Brain pericyte (primary cell): ENCODE measurements at places on chromosomes 2 and 18.

DNA sequence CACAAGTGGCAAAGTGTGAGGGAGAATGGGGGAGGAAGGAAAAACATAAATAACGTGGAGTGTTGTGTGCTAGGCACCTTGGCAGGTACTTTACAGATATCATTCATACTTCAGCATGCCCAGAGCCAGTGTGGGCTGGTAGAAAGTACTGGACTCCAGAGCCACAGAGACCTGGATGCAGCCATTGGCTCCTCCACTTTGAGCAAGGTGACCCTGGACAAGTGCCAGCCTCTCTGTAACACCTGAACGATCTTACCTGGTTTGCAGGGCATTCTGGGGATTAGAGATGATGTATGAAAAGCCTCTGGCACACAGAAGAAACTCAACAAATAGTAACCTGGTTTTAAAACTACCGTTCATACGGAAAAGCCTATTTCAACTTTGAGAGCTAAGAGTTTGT, 6.3 kb downstream of the LOXHD1 start:
- no peak for DNase-seq

GRCh38 chr2:134149904-134150303, 104.0 kb upstream of the MGAT5 start:
- DNase-seq, result no peak

DNA sequence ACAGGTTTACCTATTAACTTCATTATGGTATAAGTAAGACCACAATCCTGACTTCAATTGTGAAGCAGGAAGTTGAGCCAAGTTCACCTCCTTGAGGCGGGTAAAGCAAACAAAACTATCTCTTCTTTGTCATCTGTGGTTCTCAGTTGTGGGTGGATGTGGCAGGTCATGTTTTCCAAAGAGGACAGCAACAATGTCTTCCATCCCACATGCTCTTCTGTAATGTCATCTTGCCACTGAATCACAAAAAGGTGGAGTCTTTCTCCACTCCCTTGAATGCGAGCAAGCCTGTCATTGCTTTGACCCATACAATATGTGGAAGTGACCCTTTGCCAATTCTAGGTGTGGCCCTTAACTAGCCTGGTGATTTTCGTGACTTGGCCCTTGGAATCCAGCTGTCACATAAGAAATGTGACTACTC, 98.7 kb downstream of the GRB14 start:
- DNase-seq, result no peak

- DNase-seq, result no peak
These were observed 152.6 kb downstream of the AGPS start for GRCh38 chr2:177545143-177545542.

DNA sequence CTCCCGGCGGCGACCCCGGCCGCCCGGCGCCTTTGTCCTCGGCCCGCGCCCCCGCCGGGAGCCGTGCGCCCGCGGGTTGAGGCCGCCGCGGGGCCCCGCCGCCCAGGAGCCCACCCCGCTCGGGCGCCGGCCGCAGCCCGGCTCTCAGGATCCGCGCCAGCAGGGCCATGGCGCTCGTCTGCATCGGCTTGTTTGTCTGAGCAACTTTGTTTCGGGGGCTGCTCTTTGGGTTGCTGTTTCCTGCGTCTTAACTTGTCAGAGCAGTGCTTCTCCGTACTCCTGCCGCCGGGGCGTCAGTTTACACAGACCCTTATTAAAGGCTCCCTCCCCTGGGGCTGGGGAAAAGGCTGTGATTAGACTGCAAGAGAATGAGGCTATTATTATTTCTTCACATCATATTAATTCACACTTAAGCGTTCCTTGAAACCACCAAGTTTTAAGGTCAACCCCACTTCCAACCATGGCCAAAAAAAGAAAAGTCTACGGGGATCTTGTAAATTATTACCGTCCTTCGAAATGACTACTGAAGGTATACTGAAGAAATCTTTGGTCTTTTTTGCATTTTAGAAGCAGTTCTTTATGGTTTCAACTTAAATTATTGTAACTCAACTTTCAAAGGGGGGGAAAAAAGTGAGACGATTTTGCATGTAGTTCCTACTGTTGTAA, at the start of gene CYP27C1:
Gene CYP27C1 (minus strand): TSS at position 198 of the 666 bp plus-strand sequence. CDS start 29 bp downstream, at position 169.
- no peak for DNase-seq

GRCh38 chr2:43132683-43133301, 93.6 kb downstream of the ZFP36L2 start:
- no peak for DNase-seq

DNA sequence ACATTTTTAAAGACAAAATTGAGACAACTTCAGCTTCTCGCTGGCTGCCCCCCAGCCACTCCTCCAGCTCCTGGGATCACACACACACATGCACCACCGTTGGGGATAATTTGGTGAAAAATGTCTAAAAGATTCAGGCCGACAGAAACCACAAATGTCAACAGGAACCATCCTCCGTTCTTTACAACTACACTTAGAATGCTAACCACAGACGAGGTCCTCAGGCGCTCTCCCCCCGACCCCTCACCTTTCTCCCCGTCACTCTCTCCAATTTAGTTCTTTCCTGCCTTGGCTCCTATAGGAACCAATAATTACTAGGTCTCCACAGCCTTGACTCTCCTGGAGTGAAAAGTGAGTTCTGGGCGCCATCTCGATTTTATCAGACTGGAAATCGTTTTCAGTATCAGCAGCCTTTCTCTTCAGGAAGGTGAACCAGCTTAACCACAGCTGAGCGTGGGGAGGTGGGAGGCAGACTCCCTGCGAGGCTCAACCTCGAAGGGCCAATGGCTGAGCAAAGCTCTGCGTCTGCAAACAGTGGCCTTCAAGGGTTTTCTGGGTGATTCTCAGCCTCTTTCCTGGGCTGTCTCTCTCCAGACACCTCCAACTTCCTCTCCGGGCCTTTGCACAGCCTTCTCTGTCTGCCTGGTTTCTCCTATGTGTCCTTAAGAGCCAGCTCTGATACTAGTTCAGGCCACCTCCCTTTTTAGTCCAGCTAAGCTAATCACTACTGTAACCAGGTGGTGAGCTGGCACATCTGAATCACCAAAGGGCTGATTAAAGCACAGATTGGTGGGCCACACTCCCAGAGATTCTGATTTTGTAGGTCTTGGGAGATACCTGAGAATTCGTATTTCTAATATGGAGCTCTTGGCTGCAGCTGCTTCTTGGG, 115.7 kb upstream of the COPS8 start:
- no peak for DNase-seq

GRCh38 chr2:206693399-206694137, 24.6 kb downstream of the DYTN start:
- peak; percentile 5 for DNase-seq

DNA sequence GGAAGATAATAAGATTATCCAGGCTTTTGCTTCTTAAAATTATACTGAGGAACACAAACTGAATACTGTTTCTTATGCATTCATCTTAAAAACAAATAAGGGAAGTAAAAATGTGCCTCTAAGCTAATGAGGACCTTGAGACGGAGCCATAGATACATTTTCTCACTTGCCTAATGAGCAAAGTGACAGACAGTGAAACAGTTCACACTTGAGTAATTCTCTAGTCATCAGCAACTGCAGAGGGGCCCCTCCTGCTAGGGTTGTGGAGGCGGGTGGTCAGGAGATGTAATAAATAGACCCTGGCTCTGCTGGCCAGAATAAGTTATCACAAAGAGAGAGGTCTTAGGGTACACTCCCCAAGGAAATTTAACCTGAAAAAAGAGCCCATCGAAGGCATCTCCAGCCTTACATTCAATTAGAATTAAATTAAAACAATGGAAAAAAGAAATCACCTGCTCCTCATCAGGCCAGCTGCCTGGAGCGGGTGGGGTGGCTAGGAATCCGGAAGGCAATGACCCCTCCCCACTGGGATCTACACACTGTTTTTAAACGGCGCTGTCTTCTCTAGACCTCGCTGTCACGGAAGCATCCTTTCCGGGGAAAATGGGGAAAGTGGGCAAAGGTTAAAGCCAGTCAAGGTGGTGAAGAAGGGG, 32.6 kb upstream of the INSIG2 start:
- DNase-seq, result no peak

- DNase-seq, result no peak
These were observed 1821.8 kb upstream of the PIK3C3 start for GRCh38 chr18:40133253-40133652.

DNA sequence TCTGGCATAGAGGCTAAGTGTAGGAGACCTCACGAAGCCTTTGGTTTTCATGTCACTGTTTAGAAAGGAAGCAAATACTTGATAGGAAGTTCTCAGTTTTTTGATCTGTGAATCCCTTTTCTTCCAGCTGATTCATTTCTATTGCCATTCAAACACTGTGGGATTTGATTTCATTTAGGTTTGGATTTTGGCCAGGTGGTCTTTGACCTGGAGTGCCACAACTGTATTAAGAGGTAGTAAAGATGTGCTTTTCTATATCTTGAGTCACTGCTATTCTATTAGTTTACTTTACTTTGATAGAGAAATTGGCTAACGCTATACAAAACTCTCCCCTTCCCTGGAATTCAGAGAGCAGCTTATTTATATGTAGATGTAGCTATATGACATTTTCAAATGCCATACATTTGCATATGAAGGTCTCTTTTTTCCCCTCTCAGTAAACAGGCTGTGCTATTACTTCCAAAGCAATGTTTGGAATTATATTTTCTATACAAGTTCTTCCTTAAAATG, 132.4 kb upstream of the CAVIN2 start:
- no peak for DNase-seq

DNA sequence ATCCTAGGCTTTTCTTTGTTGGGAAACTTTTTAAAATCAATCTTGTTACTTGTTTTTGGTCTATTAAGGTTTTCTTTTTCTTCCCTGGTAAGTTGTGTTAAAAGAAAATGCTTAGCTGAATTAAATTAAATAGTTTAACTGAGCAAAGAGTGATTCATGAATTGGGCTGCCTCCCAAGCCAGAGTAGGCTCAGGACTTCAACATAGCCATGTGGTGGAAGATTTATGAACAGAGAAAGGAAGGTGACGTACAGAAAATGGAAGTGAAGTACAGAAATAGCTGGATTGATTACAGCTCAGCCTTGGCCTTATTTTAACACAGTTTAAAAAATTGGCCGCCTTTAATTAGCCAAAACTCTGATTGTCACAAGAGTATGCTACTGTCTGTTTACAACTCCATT, 27.9 kb upstream of the GALNT5 start:
- no peak for DNase-seq

DNA sequence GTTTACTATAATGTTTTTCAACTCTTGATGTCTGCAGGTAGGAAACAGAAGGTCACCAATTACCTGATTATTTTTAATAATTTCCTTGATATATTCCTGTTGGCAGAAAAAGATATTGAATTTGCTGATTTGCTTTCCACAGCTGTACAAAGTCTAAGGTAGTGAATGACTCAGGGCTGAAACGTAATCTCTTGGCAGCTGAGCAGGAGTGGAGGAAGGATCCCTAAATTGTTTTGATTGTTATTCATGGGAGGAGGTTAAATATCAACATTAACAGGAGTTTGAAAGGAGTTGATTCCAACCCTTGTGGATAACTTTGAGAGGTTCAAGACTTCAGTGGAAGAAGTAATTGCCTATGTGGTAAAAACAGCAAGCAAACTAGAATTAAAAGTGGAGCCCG, 345.2 kb upstream of the SLC8A1 start:
- no peak for DNase-seq

GRCh38 chr2:200089040-200089755, 133.8 kb downstream of the MAIP1 start:
- no peak for DNase-seq

DNA sequence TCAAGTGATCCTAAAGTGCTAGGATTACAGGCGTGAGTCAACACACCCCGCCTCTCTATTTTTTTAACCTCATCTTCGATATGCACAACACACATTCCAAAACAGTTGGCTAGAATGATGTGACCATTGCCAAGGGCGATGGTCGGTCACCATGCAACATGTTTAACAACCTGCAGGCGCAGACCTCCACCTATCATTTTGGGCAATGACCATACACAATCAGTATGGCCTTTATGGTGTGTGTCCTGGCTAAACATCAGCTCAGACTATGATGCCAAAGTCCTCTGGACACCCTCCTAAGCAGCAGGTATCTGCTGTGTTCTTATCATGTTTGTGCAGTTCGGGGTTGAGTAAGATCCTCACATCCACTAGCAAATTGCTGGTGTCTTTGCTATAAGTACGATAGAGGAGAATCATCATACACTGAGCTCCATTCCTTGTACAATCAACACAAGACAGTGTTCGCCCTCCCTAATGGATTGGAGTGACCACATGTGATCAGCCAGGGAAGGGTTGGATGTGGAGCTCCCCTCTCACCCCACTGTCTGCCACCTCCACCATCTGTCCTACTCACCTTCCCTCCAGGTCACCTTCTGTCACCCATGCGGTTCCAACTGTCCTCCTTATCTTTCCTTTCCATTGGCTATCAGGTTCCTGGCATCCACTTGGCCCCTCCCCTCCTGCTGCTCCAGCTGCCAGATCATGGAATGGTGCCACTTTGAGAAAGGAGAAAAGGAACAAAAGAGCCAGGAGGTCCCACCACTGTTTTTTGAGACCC, 7.9 kb upstream of the RNF152 start:
- no peak for DNase-seq

DNA sequence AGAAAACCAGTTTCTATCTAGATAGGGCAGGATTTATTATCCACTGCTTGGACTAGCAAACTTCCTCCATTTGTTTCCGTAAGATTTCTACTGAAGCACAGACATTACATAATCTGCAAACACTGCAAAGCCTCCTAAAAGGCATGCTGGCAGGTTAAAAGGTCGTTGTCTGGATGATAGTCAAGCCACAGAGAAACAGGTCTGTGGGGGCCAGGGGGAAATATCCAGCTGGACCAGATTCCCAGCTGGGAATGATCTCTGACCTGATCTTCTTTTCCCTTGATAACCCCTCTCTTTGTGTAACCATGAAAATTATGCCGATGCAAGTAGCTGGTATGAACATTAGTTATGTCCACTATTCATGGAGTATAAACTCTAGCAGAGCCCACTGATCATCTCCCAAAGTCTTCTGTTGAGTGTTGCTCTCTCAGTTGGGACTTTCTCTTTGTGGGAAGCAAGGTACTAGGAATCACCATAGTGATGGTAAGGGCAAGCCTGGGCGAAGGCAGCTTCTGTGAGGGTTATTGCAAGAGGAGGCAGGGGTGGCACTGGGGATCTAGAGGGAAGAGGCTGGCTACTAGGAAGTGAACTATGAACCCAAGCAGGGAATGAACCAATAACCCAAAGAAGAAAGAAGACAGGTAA, 61.3 kb downstream of the GDF7 start:
- no peak for DNase-seq

GRCh38 chr2:120541553-120541932, 194.1 kb upstream of the GLI2 start:
- no peak for DNase-seq

GRCh38 chr2:159086342-159086741, 117.9 kb downstream of the TANC1 start:
- no peak for DNase-seq
